ENCODE measurements at places on chromosomes 3 and 15. TPM values are rescaled to one million over a fixed set of nuclear protein-coding genes. Genes with fewer than 3 reads are reported as not detected.

DNA sequence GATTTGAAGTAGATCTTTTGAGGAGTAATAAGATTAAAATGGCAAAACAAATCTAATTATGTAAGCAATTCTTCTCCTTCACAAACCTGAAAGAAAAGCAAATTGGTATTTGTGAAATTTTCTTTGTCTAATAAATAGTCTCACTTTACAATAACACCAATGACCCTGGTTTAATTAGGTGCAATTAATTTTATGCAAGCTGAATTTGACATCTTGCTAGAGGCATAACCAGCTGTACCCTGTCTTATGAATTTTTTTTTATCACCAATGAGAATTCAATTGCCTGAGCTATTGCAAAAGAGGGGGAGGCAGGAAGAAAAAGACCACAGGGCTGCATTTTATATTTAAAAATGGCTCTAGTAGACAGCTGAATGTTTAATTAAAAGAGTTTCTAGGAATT, 113.5 kb upstream of the IL12A start:
- no peak for DNase-seq

GRCh38 chr3:42732196-42732828, 29.7 kb upstream of the HHATL start:
- DNase-seq: no peak

DNA sequence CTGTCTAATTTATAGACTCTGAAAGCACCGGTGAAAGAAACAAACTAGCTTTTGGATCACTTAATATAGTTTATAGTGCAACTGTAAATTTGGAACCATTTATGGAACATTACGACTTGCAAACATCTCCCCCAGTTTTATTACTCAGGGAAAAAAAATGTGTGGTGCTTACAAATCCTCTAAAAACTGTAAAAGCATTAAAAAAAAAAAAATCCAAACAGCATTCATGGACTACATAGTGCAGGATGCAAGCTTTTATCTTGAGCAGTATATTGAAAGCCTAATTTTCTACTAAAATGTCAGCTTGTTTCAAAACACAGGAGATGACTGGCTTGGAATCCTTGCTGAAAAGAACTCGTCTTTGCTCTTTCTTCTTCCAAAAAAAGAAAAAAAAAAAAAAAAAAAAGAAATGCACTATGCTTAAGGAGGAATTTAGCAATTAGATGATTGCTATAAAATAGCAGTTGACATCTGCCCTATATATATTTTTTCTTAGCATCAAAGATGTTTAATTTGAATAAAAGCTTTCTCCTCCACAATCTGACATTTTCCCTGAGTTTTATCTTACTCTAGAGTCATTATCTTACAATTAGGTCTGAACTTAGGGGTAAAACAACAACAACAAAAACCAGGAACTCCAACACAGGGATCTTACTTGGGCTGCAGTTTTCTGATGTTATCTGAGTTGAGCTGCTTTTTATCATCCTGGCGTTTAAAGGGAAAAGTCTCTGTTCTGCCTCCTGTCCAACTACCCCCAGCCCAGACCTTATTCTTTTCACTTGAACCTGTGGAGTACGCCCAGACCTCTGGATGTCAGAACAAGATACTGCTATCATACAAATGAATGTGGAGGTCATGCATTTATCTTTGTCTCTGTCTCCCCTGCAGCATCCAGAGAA, 62.6 kb upstream of the PDZRN3 start:
- DNase-seq: no peak

GRCh38 chr15:75056036-75056435, 32.6 kb downstream of the PPCDC start:
- no peak for DNase-seq

GRCh38 chr3:183527428-183528379, 27.8 kb downstream of the KLHL6 start:
- DNase-seq: no peak

DNA sequence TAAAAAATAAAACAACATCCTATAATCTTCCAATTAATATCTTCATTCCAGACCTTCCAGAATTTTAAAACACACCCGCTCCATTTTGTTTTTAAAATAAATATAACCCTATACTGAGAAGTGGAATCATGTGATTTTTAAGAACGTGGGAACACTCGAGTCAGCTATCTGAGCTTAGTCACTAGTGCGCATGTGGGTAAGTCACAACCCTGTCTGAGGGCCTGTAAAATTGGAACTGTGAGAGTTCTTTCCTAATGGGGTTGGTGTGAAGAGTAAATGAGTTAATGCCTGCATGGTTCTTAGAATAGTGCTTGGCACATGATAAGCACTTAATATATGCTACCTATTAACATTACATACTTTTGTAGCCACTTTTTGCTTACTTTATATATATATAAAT, 19.9 kb upstream of the POLR2M start:
- DNase-seq: no peak

DNA sequence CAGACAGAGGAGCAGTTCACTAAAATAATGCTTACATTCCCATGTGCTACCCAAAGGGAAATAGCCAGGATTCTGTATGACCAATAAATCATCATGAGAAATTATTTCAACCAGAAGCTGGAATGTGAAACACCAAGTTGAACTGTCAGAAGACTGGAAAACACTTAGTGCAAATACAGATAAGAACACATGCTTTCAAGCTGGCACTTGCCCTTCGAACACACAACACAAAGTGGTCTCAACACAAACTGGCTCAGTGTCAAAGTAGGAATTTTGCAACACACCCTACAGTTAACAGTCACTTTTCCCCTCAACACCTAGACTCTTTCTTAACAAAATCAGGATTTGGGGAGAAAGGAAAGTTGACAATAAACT, 1.3 kb downstream of the FSD2 start:
- no peak for DNase-seq

- DNase-seq: no peak
Observed at GRCh38 chr15:90465140-90465929, 64.4 kb upstream of the CRTC3 start.

GRCh38 chr15:70617911-70618287, 145.5 kb downstream of the UACA start:
- no peak for DNase-seq

- no peak for DNase-seq
Observed at GRCh38 chr15:55007561-55007960, 189.2 kb downstream of the RSL24D1 start.

DNA sequence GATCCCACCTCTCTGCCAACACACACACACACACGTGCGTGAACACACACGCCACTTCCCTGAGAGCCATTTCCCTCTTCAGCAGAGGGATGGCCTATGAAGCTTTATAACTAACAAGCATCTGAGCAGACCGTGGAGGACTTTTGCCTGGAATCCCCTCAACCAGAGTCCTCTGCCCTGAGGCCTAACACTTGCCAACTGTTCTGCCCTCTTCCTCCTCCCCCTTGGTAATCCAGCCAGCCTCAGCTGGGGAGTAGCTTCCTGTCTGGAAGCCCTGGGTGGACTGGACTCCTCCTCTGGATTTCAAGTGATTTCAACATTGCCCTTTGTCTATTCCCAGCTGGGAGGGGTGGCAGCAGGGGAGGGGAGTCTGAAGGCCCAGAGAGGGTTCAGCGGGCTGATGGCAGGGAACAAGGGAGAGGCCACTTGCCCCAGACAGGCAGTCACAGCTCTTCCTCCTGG, 68.4 kb upstream of the HACD2 start:
- DNase-seq: no peak

GRCh38 chr15:48578965-48579364, 66.5 kb downstream of the FBN1 start:
- no peak for DNase-seq

DNA sequence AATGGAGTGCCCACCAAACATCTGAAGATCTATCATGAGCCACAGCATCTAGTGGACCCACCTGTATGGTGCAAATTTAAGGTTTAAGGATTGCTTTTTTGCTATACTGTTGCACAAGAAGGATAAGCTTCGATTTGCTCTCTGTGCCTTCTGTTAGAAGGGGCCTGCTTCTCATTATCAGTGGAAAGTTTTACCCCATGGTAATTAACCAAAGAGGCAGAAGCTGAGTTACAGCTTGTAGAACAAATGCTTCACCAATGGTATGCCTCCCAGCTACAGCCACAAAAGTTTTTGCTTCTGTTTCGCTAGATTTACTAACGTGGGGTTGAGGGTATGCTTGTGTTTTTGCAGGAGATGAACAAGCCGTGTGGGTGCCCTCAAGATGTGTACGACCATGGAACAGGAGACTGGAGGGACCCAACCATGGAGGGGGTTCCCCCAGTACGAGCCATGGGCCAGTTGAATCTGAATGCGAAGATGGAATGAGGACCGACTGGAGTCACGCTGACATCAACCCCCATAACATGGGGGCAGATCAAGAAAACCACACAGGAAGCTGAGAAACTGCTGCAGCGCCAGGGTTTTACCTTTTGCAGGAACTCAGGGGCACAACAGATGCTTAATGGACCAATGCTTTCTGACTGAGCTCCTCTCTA, 43.5 kb downstream of the ACAD9 start:
- DNase-seq: no peak

- DNase-seq: no peak
Observed at GRCh38 chr3:168709073-168709472, 613.3 kb upstream of the GOLIM4 start.

DNA sequence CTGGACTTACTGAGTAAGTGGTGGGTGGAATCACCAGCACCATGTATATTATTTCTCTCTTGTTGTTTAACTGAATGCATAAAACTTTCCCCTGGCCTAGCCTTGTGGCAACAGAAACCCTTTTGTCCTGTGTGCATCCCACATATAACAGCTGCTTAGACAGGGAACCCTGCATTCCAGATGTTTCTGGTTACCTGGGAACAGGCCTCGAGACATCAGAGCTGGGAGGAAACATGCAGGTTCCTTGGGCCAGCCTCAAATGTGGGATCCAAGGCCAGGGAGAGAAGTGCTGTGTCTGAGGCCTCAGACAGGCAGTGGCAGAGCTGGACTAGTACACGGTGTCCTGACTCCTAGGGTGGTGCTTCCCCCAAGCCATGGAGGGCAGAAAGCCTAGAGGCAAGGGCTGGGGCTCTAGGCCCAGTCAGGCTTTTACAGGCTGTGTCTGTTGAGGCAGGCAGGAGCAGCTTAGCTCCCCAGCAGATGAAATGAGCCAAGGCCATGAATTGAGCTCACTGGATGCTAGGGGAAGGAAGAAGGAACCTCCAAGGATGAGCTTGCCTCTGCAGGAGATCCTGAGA, 57.7 kb downstream of the ITGA11 start:
- no peak for DNase-seq

DNA sequence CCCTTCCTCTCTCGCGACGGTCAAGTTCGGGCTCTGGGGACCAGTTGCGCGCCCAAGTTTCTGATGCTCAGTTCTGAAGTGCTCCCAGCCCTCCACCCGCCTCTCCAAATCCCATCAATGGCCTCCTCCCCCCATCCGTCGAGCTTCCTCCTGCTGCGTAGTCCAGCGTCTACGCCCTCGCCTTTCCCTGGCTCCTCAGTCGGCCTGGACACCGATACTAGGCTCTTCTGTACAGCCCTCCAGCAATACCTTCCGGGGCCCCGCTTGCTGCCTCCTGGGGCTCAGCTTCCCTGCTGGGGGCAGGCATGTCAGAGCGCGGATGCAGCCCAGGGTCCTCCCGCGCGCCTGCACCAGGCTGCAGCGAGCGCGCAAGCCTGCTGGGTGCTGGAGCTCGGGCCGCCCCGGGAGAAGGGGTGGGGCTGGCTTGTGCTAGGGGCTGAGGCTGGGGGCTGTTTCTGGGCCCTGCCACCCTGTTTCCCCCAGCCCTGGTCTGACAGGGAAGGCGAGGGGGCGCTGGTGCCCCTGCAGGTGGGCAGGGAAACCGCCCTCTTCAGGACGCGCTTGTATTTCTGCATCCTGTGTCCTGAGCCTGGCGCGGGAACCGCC, 353.3 kb upstream of the SUCLG2 start:
- DNase-seq: no peak

GRCh38 chr3:181631901-181632300, 79.8 kb upstream of the SOX2 start:
- no peak for DNase-seq

GRCh38 chr3:107997671-107998070, 93.2 kb downstream of the CD47 start:
- DNase-seq: no peak

GRCh38 chr3:179546814-179547241, 15.9 kb upstream of the ACTL6A start:
- no peak for DNase-seq

DNA sequence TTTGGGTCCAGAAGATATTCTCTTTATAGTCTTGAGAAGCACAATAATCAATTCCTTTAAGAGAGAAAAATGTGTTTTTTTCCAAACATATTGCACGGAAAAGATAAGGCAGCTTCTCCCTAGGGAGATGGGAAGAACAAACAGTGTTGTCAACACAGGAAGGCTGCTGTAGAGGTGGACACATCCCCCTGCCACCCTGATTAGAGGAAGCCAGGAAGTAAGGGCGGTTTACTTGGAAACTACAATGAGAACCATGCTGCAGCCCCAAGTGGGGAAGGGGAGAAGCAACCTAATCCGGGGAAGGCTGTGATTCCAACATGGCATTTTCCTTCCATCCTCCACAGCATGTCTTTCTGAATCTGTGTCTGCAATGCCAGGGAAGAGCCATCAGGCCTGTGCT, 256.9 kb upstream of the TGFBR2 start:
- DNase-seq: no peak

- no peak for DNase-seq
Observed at GRCh38 chr3:39707314-39707909, 102.0 kb upstream of the MYRIP start.

DNA sequence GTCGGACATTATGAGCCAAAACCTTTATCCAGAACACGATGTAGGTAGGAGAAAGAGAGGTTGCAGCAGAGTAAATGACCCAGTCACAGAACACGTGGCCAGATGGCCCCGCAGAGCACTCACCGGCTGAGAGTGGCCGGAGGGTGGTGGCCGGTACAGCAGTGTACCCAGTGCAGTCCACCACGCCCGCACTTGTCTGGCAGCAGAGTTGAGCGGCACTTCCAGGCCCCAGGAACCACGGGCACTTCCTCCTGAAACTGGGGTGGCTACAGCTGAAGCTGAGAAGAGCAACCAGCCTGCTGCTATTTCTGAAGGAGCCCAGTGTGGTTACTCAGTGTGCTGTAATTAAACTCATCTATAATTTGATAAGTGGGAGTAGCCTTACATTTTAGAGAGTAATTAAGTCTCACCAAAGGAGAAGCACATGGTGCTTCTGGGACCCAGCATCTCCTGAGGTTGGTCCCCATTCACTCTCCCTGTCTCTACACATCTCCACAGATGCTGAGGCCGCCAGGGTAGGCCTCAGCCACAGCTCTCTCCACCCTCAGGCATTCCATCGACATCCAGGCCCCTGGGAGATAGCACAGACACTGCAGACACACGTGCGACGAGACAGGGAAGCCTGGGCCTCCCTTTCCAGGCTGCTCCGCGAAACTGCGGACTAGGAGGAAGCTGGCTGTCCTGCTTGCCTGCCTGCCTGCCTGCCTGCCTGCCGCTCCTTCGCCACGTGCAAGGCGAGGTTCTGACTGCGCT, 49.8 kb downstream of the BDH1 start:
- DNase-seq: no peak

GRCh38 chr15:80887148-80887547, 102.5 kb downstream of the MESD start:
- DNase-seq: no peak

Gene MUC4
- total RNA-seq: 0.72 TPM

Gene EIF4E3
- 2.7 TPM for total RNA-seq

Gene HIGD2B
- total RNA-seq: not detected

Gene TMCO5A
- not detected for total RNA-seq

Gene CDHR4
- not detected for total RNA-seq

Gene SCAANT1
- not detected for total RNA-seq

Gene EXD1
- total RNA-seq: not detected

Gene CATSPER2
- total RNA-seq: 0.17 TPM

Gene GPR149
- not detected for total RNA-seq
